ENCODE measurements at places on chromosomes 5 and 9.

GRCh38 chr5:34511915-34512314 lies 144.2 kb upstream of the RAI14 start:
- DNase-seq: no peak

GRCh38 chr5:161096581-161096980 lies 244.6 kb upstream of the ATP10B start:
- no peak for DNase-seq

- DNase-seq: no peak
Measured at GRCh38 chr5:38226091-38226490, 32.3 kb upstream of the EGFLAM start.

DNA sequence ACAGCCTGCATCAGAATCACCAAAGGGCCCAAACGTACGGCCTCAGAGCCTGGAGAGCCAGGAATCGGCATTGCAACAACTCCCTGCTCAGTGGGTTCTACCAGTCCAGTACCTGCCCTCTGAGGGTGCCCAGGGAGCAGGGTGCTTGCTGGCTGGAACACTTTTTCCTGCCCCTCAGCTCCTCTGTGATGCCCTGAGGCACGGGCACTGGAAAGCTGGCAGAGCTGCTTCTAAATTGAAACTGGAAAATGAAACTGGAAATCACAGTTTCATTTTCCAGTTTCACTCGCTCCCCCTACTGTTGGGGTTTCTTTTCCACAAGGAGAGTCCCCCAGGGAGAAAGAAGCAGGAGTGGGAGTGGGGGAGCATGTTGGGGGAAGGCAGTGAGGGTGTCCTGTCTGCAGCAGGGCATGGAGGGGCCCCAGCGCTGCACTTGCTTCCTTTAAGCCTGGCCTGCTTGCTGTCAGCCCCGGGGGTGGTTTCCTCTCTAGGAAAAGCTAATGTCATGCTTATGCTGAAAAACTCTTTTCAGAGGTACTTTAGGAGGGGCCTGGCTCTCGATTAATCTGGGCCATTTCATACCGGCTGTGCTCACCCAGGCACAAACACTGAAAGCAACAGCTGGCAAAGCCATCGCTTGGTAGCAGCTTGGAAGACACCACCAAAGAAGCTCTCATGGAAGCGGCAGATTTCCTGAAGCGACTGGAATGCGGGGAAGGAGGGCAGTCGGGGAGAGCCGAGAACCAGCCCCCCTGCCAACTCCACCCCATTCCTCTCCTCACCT lies 26.2 kb downstream of the IRF1 start:
- DNase-seq: peak; percentile 50

DNA sequence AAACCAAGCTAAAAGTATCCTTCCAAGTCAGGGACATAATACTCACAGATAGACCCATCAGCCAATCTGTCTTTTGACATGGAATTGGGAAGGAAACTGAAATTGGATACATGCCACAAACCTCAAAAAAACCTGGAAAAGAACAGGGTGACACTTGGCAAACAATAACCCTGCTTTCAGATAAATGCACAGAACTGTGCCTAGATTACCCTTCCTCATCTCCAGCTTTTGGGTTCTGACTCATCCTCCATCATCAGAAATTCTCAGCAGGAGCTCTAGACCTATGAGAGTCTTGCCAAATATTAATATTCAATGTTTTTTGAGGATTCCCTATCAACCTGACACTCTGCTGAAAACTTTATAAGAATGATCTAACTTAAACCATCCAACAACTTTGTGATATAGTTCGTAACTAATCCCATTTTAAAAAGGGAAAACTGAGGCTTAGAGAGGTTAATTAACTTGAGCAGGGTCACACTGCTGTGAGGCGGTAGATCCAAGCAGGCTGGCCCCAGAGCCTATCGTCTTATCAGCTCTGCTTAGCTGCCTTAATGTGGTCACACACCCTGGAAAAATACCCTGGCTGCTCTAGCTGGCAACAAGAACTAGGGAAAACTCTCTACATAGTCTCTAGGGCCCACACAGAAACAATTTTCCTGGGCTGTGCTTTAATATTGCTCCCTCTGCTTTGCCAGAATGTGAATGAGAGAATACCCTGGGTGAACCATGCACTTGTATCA lies 157.0 kb upstream of the TRPC7 start:
- no peak for DNase-seq

- no peak for DNase-seq
Measured at GRCh38 chr5:23318960-23319359, 188.4 kb upstream of the PRDM9 start.

DNA sequence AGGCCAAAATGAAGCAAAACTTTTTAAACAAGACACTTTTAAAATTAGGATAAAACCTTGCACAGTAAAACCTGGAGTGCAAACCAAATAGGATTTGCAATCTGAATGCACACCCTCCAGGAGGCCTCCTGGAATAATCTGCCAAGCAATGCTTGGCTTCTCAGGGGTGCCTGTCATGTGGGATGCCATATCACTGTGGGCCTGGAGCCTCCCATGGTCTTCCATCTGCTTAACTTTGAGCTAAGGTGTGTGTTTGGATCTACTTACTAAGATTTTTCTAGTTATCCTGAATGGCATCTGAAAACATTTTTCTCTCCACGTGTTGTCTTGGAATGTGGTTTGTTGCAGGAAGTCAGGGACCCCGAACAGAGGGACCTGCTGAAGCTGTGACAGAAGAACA lies 52.1 kb downstream of the RGS7BP start:
- DNase-seq: no peak

- no peak for DNase-seq
Measured at GRCh38 chr5:142811866-142812557, 41.8 kb downstream of the ARHGAP26 start.

- peak; percentile 92 for DNase-seq
Measured at GRCh38 chr5:151080613-151081430, at the start of gene TNIP1. Gene TNIP1, minus strand, starts transcription at chr5:151081034. Its CDS starts 15,939 bp downstream, at chr5:151065095.

GRCh38 chr9:28317745-28318144 lies 744.5 kb upstream of the C9orf72 start:
- no peak for DNase-seq

DNA sequence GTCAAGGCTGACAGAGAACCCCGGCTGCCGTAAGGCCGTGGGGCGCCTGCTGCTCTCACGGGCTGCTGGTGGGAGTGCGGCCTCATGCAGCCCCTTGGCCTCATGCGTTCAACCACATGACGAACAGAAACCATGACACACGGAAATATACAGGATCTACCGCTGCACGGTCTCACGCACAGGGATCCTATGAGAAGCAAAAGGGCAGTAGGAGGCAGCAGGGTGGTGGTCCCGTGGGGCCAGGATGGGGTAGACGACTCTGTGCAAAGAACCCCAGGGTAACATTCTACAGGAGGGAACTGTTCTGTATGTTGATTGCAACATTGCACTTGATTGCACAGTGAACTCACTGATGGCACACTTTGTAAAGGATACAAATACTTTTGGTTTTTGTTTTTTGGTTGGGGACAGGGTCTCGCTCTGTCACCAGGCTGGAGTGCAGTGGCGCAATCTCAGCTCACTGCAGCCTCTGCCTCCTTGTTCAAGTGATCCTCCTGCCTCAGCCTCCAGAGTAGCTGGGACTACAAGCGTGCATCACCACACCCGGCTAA lies 51.6 kb downstream of the NACC2 start:
- DNase-seq: no peak

DNA sequence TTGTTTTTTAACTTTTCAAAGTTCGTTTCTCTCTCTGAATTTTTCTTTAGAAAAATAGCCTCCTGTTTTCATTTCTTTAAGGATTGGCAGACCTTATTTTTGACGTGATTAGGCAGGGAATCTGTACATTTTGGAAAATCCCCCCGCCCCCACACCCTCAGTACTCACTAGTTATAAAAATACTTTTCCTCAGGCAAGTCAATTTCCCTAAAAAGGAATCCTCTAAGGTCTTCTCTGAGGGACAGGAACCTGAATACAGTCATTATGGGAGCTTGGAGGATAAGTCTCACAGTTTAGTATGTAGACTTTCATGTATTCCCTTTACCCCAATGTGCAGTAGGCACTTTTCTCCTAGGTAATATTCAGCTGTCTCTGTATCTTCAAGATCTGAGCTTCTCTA lies 3.9 kb upstream of the FER start:
- no peak for DNase-seq

DNA sequence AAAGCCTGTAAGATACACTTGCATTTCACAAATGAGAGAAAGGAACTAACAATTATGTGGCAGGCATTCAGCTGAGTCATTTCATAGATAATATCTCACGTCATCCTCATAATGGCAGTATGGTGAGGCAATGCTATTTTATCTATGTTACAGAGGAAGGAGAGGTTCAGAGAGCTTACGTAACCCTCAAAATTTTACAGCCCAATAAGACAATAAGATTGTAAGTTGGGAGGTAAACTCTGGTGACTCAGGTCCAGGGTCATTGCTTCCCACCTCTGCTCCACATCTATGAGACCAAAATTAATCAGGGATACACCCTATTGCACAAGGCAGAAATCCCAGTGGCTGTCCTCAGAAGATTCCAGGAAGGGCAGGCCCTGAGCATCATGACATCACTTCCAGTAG lies 309.7 kb downstream of the NSG2 start:
- no peak for DNase-seq

DNA sequence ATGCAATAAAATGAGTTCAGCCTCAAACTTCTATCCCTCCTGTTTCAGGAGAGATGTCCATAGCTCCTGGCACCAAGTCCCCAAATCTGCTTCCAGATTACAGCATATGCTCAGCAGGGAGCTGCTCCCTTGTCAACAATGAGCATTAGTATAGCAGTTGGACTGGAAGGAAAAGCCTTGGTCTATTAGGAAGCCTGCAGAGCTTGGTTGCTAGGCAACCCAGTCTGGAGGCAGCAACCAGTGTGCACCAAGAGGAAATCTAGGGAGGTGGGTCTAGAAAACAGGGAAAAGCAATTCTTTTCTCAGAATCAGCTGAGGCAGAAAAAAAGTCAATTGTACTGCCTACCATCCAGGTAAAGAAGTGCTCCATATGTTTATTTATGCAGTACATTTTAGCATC lies 229.5 kb upstream of the NMUR2 start:
- DNase-seq: no peak

- DNase-seq: no peak
Measured at GRCh38 chr5:17769277-17769676, 135.0 kb downstream of the TAF11L14 start.
